ENCODE measurements at places on chromosomes 5 and 9.

GRCh38 chr9:113978725-113979342 is 99.3 kb downstream of the AMBP start:
- DNase-seq, result no peak

- DNase-seq, result no peak
These were observed 77.2 kb upstream of the CACNA1B start for GRCh38 chr9:137800196-137801022.

DNA sequence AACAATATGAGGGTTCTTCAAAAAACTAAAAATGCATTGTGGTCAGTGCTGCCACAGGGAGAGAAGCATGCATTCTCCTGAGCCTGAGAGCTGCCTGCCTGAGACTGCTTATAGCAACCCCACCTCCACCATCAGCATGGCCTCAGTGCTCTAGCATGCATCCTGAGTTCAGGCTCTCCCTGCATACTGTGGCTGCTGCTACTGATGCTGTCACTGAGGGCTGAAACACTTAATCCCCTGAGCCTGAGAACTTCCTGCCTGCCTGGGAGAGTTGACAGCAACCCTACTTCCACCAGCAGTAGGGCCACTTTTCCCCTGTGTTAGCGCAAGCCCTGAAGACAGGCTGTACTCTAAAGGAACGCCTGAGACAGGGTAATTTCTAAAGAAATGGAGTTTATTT is 206.0 kb downstream of the FBXO4 start:
- DNase-seq, result no peak

- DNase-seq, result peak; percentile 97
These were observed 25.6 kb downstream of the GOLGA2 start for GRCh38 chr9:128249908-128250838.

GRCh38 chr5:1288439-1289335 is 6.2 kb downstream of the TERT start:
- DNase-seq, result no peak

GRCh38 chr5:91397791-91398190 is 14.7 kb upstream of the ARRDC3 start:
- DNase-seq, result no peak

DNA sequence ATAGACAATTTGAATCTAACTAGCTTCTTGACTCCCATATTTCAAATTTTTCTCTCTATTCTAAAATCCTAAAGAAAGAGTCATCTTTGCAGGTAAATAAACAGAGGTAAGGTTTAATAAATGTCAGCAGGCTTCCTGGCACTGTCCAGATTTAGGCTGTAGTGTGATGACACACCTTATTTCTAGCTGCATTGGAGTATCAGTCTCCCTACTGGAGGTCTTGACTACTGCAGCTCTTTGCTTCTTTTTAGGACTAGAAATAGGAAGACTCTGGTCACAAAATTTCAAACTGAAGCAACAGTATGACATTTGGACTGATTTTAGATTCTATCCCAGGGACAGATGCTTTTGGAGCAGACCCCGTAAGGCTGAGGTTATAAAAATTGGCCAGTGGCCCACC is 40.7 kb upstream of the PPP3R2 start:
- DNase-seq, result no peak

GRCh38 chr9:127233550-127233949 is 31.0 kb upstream of the GARNL3 start:
- no peak for DNase-seq

- DNase-seq, result no peak
These were observed 177.9 kb upstream of the KLF4 start for GRCh38 chr9:107667231-107668070.

DNA sequence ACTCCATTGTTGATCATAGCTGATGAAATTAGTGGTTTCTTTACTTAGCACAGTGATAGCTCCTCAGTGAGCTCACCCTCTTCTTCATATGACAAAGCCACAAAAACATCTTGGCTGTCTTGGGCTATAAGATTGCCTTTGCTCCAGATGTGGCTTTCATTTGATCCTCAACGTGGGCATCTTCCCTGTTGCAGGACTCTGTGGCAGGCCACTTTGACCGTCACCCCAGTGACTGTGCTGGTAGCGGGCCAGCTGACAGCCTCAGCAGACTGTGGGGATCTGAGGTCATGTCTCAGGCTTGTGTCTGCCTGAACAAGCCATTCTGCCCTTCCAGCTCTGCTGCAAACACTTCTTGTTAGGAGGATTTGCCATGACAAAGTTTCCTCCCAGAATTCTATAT is 422.2 kb downstream of the NR2F1-AS1 start:
- DNase-seq, result no peak

- no peak for DNase-seq
These were observed 230.3 kb upstream of the TBCA start for GRCh38 chr5:78006449-78006848.

DNA sequence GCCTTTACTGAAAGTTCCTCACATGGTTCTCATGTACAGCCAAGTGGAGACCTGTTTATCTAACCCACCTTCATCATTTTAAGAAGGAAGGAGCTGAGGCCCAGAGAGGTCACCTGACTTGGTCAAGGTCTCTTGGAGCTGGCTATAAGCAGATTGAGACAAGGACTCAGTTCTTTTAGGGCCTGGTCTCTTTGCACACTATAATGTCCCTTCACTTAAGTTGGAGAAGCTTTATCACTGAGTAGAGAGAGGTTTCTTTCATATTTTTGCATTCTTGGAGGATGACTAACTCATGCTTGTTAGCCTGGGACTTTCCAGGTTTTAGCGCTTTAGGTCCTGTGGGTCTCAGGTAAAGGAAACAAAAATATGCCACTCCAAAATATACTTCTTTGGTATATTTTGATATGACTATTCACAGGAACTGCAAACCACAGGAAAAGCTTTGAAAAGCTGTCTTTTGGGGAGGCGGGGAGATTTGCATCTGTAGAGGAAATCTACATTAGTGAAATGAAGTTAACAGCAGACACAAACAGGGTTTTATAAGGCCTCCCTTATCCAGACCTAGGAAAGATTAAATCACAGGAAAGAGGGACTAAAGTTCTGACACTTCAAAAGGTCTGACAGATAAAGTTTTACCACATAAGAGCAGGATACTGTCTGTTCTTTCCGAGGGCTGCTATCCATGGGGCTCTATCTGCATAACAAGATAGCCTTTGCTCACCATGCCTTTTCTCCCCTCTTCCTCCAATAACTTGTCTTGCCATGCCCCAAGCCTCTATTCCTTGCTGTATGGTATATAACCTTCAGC is 95.8 kb upstream of the ANKRD55 start:
- DNase-seq, result no peak

DNA sequence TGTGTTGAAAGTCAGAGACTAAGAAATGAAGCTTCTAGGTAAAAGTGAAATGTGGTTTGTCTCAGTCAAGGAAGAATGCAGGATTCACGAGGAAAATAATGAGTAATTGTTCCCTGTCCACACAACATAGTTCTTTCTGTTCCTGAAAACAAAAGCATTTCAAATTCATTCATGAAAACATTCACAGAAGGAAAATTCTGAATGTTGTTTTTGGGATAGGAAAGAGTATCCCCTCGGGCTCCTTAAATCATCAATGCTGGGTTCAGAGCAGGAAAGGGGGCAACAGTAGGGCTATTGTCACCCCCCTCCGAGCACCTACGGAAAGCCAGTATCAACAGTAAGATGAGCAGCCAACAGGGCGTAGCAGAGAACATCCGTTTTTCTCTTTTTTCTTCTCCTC is 769.9 kb upstream of the ADAMTS16 start:
- DNase-seq, result no peak

GRCh38 chr5:60634051-60634450 is 65.9 kb downstream of the DEPDC1B start:
- no peak for DNase-seq

- DNase-seq, result no peak
These were observed 379 bp downstream of the PCDHGA3 start for GRCh38 chr5:141343953-141344463.

GRCh38 chr5:116444373-116445295 is 130.0 kb downstream of the SEMA6A start:
- DNase-seq, result no peak

DNA sequence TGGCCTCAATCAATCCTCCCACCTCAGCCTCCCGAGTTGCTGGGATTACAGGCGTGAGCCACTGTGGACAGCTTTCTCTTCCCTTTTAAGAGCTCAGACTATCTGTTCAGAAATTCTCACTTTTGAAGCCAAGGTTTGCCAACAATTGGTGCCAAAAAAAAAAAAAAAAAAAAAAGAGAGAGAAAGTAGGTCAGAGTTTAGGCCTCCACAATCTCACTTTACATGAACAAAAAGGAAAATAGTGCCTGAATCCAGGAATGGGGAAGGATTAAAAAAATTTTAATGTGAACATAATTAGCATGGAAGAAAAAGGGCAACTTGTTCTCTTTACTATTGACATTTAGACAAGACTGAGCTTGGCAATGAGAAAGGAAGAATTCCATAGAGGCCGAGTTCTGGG is 94.1 kb downstream of the NSG2 start:
- DNase-seq, result no peak

GRCh38 chr9:137053944-137054931 is at the start of gene ENTPD2:
Gene ENTPD2, minus strand, starts transcription at chr9:137054061. Its CDS starts 64 bp downstream, at chr9:137053997.
- DNase-seq, result no peak

DNA sequence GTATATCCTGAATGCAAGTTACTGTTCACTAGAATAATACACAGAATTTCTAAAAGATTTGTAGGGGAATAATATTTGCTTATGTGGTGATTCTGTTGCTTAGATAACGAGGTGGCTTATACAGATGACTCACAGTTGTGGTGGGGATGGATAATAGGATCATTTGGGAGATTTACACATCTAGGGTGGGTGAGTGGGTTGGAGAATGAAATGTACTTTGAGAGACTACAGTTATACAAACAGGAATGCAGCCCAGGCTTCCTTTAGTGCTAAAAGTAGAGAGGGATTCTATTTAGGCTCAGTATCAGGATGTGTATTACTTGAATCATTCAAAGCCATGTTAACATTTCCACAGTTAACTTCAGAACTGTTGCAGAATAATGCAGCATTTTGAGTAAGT is 1.8 kb downstream of the CTXN3 start:
- DNase-seq, result no peak

GRCh38 chr5:165457859-165458481 is 1952.6 kb downstream of the MAT2B start:
- no peak for DNase-seq

DNA sequence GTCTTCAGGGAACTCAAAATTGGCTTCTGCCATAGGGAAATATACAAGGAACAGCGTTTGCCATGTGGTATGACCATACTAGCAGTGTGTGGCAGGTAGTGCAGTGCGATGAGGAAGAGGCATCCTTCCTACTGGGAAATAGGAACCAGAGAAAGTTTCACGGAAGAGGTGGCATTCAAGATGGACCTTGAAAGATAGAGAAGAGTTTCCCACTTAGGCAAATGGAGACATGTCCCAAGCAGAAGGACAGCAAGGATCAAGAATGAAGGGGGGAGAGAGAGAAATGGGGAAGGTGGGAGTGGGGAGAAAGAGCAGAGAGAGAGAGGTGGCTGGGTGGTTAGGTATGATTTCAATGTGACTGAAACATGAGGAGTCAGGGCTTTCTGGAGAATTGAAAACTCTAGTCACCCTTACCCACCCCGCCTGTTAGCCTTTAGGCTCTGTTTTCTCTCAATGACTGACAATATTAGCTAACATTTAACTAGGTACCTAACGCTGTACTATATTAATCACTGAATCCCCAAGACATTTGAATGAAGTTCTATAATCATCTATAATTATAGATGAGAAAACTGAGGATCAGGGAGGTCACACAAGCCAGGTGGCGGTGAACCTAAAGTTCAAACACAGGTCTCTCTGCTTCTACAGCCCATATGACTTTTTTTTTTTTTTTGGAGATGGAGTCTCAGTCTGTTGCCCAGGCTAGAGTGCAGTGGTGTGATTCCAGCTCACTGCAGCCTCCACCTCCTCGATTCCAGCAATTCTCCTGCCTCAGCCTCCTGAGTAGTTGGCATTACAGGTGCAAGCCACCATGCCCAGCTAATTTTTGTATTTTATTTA is 171.3 kb downstream of the NR3C1 start:
- no peak for DNase-seq

DNA sequence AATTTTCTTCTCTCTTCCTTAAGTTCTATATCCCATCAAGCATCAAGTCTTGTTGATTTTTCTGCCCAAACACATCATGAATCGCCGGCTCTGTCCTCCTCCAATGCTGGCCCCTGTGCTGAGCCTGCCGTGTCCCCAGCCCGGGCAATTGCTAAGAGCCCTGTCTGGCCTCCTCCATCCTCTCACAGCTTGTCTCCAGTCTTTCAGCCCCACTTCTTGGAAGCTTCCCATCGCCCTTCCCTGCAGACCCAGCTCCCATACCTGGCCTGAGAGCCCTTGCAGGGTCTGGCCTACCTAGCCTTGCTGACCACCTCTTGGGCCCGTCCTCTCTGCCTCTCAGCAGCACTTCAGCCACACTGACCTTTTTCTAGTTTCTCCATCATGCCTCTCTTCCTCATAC is 61.9 kb downstream of the COL15A1 start:
- no peak for DNase-seq

- DNase-seq, result no peak
These were observed 5.0 kb downstream of the TNIP1 start for GRCh38 chr5:151075698-151076331.

DNA sequence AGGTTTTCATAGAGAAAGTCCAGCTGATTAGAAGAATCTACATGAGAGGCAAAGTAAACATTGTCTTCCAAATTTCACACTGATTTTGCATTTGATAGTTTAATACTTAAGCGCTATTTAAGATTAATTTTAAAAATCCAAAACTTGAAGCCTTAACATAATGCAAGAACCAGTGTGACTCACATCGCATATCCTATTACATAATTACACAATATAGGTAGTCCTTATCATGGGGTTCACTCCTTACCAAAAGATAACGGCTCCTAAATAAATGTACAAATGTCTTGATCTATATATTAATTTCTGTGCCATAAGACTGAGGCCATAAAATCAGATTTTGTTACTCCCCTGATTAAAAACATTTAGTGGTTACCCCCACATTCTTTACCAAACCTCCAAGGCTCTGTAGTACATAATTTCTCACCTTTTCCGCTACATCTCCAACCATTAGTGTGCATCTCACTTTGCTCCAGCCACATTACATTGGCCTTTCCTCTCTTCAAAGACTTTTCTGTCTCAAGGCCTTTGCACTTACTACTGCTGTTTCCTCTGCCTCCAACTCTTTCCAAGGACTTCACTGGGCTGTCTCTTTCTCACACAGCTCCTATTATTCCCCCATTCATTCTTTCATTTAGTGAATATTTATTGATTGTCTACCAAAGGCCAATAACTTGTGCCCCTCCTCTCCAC is 1.0 kb downstream of the RIOK2 start:
- no peak for DNase-seq
